ENCODE measurements at places on chromosomes 5 and 9. TPM values are rescaled to one million over a fixed set of nuclear protein-coding genes. Genes with fewer than 3 reads are reported as not detected.
A peak's percentile ranks its signal among the peaks of the same experiment; 100 is the strongest.

DNA sequence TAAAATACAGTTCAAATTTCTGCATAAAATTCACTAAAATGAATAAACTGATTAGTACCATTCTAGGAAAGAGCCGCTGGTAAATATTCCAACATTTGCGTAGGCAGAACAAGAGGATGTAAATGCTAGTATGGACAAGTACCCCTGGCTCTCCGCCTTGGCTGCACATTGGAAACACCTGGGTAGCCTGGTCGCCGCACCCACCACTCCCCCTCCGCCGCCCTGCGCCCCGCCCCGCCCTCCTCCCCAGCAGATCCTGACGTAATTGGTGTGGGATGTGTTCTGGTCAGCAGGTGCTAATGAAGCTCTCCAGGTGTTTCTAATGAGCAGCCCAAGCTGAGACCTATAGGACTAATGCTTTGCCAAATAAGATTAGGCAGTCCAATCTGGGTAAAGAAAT is 225.7 kb downstream of the FRMD3 start:
- DNase-seq = no peak

DNA sequence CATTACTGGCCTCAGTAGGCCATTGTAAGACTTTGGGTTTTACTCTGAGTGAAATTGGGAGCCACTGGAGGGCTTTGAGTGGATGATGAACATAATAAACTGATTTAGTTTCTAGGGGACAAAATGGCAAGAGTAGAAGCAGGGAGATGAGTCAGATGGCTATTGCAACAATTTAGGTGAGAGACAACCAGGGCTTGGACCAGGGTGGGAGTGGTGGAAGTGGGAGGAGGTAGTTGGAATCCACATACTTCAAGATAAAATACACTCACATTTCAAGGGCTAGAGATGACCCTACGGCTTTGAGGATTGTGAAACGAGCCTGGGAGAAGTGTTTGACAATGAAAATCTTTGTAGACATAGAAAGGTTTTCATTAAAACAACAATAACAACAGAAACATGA is 136.3 kb downstream of the ACTBL2 start:
- no peak for DNase-seq

Gene LPCAT1
- total RNA-seq = 44.9 TPM

- DNase-seq = peak; percentile 60
Observed at GRCh38 chr9:87381050-87381711, 116.5 kb upstream of the DAPK1 start.

Gene SEC24A
- total RNA-seq = 44.4 TPM
